ENCODE measurements at places on chromosomes 5 and 9.
A peak's percentile ranks its signal among the peaks of the same experiment; 100 is the strongest.

DNA sequence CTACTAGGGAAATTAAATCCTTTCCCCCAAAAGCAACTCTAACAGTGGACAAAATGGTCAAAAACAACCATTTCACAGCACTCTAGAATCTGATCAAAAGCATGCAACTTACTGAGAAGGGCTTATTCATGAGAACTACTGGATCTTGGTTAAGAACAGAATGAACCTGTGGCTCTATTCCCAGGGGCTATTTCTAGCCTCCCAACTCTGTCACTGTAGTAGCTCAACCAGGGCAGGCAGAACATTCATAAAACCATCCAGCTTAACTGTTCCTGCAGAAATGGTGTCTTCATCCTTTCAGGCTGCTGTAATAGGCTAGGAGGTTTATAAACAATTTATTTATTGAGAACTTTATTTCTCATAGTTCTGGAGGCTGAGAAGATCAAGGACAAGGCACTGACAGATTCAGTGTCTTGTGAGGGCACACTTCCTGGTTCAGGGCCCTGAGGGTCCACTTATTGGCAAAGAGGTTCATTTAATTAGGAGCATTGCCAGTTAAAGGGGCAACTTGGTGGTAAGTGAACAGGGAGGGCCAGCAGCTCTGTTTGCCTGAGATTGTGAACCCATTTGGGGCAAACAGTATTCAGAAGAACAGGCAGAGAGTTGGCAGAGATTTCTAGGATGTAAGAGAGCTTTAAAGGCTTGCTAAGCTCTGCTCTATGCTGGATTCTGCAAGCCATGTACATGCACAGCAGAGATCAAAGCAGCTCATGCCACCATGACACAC is 238.5 kb upstream of the FBXL7 start:
- DNase-seq, result peak; percentile 6

- DNase-seq, result peak; percentile 9
Measured at GRCh38 chr5:1763548-1763911, 36.1 kb downstream of the MRPL36 start.

DNA sequence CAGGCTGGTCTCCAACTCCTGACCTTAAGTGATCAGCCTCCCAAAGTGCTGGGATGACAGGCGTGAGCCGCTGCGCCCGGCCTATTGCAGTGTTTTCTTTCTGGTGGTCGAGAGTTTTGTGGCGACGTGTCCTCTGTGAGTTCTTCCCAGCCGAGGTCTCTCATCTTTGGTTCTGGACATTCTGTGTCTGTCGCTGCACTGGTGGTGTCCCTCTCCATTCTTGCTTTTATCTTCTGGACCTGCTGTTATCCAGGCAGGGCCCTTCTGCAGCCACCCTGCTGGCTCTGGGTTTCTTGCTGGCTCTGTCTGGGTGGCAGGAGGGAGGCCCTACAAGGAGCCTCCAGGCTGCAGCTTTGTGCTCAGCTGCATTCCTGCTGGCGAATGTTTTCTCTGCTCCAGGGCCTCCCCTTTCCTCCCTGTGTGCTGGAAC is 49.1 kb upstream of the EXOC3 start:
- DNase-seq, result no peak

- DNase-seq, result no peak
Measured at GRCh38 chr5:141618030-141618803, 583 bp downstream of the DIAPH1 start.

- peak; percentile 87 for DNase-seq
Measured at GRCh38 chr9:127741831-127742434, 6.8 kb upstream of the TOR2A start.

DNA sequence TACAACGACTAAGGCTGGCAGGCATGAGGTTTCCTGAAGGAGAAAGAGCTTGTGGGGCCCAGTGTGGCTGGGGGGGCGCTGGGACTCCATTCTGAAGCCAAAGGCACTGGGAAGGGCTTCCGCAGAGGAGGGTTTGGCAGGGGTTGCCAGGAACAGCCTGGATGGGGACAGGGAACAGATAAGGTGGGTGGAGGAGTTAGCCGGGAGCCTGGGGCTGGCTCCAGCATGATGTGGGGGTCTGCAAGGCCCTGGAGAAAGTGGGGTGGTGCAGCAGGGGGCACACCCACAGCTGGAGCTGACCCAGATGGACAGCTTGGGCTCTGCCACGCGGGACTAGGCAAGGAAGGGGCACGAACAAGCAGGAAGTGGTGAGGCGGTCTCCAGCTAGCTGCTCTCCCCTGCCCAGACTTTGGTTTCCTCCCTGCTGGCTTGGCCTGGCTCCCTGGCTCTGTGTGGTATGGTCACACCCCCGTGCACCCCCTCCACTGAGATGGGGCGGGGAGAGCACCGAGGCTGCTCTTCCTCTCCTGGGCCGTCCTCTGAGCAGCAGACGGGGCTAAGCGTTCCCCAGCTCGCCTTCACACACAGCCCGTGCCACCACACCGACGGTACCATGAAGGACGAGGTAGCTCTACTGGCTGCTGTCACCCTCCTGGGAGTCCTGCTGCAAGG is at the start of gene LTC4S:
LTC4S (plus strand) TSS at position 519 of the 672 bp plus-strand sequence; CDS start at position 614, 95 bp downstream.
- peak; percentile 55 for DNase-seq

GRCh38 chr9:112075009-112075378 is 100.1 kb downstream of the SUSD1 start:
- DNase-seq, result no peak

- DNase-seq, result no peak
Measured at GRCh38 chr9:135373820-135374219, 105.8 kb upstream of the PPP1R26 start.

DNA sequence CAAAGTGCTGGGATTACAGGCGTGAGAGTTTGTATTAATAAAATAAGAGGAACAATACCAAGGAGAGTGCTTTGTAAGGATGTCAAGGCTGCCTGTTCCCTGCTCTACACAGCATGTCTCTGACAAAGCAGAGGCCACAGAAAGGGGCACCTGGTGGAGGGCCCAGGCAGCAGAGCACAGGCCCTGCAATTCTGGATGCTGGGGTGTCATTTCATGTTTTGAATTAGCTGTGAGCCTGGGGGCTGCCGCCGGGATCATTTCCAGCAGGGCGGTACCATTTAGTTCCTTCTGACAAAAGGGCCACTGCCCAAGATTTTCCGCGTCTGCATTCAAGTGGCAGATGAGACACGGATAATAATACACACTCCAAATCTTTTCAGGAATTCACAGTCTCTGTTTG is 396.9 kb downstream of the GADD45G start:
- DNase-seq, result no peak

DNA sequence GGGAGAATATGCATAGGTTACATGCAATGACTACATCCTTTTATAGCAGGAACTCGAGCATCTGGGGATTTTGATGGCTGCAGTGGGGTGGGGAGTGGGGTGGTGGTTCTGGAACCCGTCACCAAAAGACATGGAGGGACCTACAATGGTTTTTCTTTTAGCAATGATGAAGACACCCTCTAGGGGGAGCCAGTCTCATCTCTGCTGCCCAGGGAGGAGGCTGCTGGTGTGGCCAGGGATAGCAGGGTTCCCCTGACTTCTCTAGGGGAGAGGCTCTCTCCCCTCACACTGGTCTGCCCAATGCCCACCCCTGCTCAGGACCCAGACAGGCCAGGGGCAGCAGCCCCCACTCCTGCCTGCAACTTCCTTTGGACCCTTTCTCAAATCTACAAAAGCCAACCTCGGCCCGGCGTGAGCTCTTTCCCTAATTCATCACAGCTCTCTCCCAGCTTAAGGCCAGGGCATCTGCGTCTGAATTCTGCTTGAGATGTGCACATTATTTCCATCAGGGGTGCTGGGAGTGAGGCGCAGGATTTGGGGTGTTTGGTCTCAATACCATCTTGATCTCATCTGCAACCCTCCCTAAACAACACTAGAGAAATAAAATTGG is 73.6 kb upstream of the RETREG1 start:
- peak; percentile 54 for DNase-seq

DNA sequence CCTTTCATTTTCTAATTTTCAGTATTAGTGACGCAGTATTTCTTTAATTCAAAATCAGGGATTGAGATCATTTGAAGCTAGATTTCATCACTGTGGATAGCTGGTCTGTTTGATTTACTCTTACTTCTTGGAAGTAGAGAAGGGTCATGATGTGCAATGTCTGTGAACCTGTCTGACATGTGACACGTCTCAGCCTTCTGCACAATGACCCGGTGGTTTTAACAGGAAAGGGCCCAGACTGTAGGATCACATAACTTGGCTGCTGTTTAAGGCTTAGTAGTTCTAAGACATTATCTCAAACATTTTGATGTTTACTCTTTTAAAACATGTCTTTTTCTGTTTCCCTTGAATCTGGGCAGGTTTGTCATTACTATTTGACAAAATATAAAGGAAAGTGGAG is 823.3 kb upstream of the NUDT12 start:
- DNase-seq, result no peak

- no peak for DNase-seq
Measured at GRCh38 chr5:180202939-180203573, 6.0 kb downstream of the RASGEF1C start.

Data from midbrain (tissue), 1 donor.